ENCODE measurements at places on chromosomes 11 and 22. TPM values are rescaled to one million over a fixed set of nuclear protein-coding genes. Genes with fewer than 3 reads are reported as not detected.

The LIF gene
- total RNA-seq = 4.1 TPM

The MS4A6E gene
- not detected for total RNA-seq

The APOA4 gene
- total RNA-seq = not detected

The GDPD4 gene
- total RNA-seq = not detected

The IL18BP gene
- 29.9 TPM for total RNA-seq

The TSPO gene
- 374 TPM for total RNA-seq

The NFRKB gene
- 32.5 TPM for total RNA-seq

The APOA5 gene
- not detected for total RNA-seq

The MMP8 gene
- total RNA-seq = not detected

The CASP4 gene
- total RNA-seq = 44.3 TPM

The PGA5 gene
- not detected for total RNA-seq

The KCNJ1 gene
- total RNA-seq = not detected

- DNase-seq = no peak
Measured at GRCh38 chr22:44444341-44445306, 53.4 kb downstream of the RTL6 start.

DNA sequence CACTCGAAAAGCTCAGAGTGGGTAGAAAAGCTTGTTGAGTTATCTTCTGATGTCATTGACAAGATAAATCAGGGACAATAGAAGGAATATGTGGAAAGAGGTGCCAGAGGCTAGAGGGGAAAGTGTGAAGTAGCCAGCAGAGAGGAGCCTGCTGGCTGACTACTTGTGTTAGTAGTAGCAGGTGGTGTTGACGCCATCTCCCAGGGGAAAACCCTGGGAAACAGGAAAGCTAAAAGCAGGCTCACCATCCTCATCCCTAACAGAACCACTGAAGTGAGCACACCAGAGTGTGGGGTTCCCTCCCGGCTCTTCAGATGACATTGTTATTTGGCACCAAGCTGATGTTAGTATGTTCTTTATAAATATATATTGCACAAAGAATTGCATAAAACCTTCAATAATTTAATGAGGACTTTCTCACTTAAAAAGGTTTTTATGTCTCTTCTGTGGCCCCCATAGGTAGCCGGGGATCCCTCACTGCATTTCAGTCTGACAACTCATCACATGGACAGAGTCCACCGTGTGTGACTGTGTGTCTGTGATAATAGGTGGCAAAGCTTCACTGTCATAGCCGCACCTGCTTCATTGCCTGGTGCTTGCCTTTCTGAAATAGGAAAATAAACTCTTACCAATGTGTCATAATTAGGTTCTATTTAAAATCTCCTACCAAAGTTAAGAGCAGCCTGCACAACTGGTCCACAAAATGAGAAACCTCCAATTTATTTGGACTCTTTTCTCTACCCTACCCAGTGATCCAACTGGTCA, 63.2 kb upstream of the TOP3B start:
- no peak for DNase-seq

GRCh38 chr11:128828350-128828749, 38.7 kb downstream of the KCNJ1 start:
- DNase-seq = no peak

GRCh38 chr11:24619900-24620299, 123.0 kb downstream of the LUZP2 start:
- DNase-seq = no peak

DNA sequence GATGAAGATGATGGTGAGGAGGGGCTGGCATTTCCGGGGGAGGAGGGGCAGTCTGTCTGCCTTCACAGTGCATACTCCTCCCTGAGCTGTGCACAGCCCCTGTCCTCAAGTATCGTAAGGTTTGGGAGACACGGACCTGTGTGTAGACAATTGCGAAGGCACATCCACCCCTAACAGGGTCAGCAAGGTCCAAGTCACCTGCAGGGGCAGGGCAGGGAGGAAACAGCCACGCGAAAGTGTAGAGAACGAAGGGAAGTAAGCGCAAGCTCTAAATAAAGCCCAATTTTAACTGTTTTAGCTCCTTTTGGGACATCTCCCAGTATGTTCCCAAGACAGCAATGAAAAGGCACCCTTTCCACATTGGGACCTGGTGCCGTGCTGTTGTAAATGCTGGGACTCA, 448.2 kb downstream of the TBC1D22A start:
- DNase-seq = no peak

DNA sequence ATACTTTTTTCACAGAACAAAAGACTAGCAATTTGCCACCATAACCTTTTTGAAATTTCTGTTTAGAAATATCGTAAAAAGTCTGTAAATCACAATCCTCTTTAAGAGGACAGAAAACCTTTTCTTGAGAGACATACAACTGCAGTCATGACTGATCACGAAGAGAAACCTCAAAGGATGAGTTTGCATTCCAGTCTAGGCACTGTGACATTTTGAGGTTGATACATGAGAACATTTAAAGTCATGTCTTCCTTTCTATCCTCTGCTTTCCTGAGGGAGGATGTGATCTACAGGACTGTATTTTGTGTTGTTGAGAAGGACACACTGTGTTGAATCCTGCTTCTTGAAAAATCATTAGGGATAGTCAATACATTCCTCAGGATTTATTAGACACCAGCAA, 476.7 kb upstream of the CCDC179 start:
- no peak for DNase-seq

DNA sequence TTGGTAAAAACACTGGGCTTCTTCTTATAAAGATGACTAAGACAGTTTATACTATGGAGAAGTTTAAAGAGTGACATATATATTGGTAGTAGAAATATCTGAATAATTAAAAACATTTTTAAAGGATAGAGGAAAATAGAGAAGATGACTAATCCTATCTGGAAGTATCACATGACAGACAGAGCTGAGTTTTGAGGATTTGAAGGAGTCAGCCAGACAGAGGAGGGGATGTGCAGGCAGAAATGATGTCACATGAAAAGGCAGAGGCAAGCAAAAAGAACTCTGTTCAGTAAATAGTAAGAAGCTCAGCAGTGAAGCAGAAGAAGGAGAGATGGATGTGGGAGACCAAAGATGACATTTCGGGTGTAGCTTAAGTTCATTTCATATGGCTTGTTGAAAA, 1.6 kb downstream of the OR10A2 start:
- no peak for DNase-seq

DNA sequence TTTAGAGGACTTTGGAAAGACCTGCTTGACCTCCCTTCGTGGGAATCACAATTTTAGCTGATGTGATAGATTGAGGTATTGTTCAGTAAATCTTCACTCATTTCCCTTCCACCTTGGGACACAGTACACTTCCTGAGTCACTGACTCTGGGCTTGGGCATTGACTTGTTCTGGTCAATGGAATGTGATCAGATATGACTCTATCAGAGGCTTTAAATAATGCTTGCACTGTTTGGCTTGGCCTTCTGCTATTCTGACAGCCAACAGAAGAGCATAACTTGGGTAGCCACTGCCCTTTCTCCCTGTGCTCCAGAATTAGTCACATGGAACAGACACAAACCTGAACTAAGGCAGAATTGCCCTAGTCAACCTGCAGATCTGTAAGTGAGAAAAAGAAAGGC, 12.5 kb downstream of the PRR5L start:
- no peak for DNase-seq

DNA sequence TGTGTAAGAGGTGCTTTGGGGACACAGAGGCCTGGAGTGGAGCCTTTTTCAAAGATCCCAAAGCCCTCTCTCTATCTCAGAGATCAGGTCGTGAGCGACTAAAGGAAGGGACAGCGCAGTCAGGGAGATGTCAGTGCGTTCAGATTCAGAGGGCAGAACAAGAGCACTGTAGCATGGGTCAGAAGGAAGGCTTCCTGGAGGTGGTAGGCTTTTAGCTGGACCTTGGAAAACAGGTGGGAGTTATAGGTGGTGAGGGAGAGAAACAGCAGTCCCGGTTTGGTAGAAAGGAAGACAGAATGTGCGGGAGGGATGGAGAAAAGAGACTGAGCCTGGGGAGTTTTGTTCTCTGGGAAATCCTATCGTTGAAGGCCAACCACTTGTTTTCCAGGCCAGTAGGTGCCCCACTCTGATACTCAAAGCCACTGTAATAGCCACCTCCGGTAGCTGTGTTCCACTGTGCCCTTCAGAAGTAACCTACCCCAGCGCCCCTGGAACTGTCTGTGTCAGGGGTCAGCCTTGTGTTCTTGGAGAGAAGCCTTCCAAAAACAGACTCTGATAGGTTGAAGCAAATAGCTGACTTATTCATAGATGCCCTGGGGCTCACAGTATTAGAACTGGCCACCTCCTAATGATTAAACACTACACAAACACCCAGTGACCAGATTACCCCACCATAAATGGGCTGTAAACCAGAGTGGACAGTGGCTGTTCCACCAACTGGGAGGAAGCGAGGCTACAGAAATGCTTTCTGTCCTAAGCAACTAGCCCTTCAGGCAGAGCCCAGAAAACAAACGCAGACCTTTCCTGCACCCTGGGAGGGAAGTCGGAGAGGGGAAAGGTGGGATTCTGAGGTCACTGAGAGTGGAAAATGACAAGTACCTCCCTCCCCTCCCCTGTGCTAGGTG, 157.7 kb downstream of the DBX1 start:
- no peak for DNase-seq

DNA sequence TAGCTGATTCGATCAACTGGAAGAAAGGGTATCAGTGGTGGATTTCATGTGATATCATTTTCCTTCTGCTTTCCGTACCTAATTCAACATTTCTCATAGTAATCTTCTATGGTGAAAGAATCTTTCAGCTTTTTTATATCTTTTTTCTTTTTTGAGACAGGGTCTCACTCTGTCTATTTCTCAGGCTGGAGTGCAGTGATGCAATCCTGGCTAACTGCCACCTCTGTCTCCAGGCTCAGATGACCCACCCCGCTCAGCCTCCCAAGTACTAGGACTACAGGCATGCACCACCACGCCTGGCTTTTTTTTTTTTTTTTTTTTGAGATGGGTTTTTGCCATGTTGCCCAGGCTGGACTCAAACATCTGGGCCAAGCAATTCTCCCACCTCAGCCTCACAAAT, 18.6 kb upstream of the CHORDC1 start:
- no peak for DNase-seq

- DNase-seq = no peak
Measured at GRCh38 chr11:130891326-130891725, 25.0 kb downstream of the SNX19 start.

DNA sequence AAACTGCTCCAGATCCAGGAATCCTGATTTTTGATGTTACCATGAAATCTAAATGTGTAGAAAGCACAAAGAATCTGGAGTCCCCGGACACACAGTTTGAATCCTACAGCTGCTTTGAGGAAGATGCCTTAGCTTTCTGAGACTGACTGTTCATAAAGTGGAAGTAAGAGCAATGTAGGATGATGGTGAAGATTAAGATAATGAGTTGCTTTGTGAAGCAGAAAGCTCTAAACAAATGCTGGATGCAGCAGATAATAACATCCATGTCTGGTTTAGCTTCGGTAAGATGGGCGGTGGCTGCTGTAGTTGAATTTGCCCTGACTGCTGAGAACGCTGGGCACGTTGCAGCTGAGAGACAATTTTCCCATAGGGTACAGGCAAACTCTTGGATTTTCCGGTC, 20.1 kb downstream of the OVOL1 start:
- DNase-seq = no peak

DNA sequence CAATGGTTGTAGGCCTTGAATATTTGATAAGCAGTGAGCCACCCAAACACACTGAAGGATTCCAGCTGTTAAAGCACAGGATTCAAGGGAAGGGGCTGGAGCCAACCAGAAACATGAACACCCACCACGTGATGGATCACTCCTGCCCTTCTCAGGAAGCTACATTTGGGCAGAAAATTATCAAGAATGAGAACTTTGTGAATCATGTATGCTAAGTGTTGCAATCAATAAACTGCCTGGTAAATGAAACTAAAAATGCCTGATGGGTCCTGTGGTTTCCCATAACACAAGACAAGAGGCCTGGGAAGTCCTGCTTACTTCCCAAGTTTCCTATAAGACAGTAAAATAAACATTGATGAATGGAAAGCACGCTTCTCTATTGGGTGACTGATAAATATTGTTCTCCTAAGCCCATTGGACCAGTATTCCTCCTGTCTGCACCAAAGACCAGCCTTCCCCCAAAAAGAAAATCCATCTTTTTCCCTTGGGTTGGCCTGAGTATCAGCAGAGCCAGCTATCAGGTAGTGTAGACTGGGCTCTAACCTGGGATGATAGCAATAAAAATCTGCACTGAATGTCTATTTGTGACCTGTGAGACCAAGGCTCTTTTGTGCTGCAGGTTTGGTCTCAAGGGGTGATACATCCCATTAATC, 98.4 kb downstream of the CCDC83 start:
- DNase-seq = no peak

DNA sequence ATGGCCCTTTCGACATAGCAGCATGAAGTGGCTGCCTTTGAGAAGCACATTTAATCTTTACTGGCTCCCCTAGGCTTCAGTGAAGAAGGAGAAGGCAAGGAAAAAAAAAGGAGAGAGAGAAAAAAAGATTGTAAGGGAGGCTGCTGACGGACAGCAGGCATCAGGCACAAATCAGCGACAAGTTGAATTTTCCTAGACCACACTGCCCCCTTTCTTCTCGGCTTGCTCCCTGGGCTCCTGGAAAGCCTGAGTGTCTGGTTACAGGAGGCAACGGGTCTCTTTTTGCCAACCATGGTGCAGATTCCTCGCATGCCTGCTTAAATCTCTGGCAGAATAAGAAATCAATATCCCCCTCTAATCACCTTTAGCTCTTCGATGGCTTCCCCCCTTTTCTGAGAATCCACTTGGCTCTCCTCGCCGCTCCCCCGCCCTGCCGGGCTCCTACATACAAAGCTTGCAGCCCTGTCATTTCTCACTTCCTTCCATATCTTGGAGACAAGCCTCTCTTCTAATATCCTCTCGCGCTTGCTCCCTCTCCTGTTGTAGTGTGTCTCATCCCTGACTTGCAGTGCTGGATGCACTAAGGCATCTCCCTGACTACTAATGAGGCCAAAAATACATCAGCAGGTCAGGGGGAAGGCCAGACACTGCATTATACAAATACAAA, 14.3 kb downstream of the BLID start:
- DNase-seq = peak; percentile 28

DNA sequence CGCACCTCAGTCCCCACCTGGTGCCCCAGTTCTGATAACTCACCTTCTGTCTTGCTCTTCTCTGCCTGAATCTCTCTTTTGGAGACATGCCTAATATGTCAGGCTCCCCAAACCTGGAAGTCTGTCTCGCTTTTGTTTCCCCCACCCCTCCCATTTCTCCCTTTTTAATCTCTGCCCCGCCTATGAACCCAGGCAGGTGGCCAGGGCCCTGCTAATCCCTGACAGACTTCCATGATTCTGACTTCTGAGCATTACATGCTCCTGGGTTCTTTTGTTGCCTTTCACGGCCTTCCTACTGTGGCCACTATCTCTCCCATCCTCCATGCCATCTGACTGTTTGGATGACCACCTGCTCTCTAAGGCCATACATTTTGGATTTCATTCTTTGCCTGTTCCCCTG, 1120.9 kb upstream of the CCDC90B start:
- DNase-seq = no peak

GRCh38 chr11:26741036-26741435, 19.2 kb upstream of the SLC5A12 start:
- no peak for DNase-seq

All from transverse colon (tissue), 4 donors.